ENCODE measurements at places on chromosomes 7 and 10.

GRCh38 chr10:21336476-21337170, 188.9 kb downstream of the SKIDA1 start:
- no peak for DNase-seq

GRCh38 chr10:77403761-77404160, 233.8 kb downstream of the KCNMA1 start:
- no peak for DNase-seq

- DNase-seq = no peak
Measured at GRCh38 chr10:95289921-95290421, 832 bp downstream of the PDLIM1 start.

- no peak for DNase-seq
Measured at GRCh38 chr7:149084407-149084806, 6.1 kb downstream of the ZNF786 start.

- no peak for DNase-seq
Measured at GRCh38 chr7:114409750-114410149, 4.9 kb upstream of the FOXP2 start.

GRCh38 chr7:116216956-116217571, 6.7 kb downstream of the TES start:
- no peak for DNase-seq

GRCh38 chr10:1665021-1665661, 72.2 kb downstream of the ADARB2 start:
- DNase-seq = no peak

All from T follicular helper cell (primary cell).